CD4-positive, alpha-beta T cell treated with Interleukin-6 at 100 ng/mL for 8 hours (primary cell): ENCODE measurements at places on chromosomes 6 and 20.

DNA sequence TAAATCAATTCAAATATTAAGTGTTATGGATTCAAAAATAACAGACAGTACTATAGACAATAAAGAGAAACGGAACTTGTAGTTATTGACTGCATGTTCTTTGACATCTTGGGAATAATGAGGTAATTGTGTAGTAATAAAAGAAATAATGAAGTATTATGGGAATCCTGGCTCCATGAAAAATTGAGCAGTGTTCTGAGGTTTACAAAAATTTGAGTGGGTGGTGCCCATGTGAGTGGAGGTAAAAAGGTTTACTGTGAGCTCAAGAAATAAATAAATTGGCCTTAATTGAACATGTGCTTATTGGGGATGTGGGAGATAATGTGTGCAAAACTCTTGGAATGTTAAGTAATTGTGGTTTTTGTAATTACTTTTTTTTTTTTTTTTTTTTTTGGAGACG, 1013.7 kb upstream of the GJE1 start:
- DNase-seq = no peak

GRCh38 chr6:111430605-111431376, 52.2 kb downstream of the REV3L start:
- DNase-seq = no peak

DNA sequence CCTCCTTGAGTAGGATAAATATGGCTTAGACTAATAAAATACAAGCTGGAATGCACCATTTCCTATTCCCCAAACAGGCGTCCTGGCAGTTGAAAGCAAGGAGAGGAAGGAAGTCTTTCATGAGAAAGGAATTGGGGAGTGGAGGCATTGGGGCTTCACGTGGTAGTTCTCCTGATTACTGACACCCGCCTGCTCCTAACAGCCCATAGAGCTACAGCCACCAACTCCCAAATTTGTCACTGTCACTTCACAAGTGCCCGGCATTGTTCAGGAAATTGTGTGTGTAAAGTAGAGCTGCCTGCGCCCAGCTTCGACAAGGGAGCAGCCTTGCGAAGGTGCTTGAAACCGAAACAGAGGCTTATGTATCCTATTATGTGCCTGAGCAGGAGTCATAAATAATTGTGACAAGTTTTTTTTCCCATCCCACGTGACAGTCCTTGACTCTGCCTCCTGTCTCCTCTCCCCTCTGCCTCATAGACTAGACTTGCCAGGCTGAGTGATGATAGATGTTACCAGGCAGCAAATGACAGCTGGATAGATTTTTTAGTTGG, 301.7 kb upstream of the ZFP64 start:
- DNase-seq = peak; percentile 5

DNA sequence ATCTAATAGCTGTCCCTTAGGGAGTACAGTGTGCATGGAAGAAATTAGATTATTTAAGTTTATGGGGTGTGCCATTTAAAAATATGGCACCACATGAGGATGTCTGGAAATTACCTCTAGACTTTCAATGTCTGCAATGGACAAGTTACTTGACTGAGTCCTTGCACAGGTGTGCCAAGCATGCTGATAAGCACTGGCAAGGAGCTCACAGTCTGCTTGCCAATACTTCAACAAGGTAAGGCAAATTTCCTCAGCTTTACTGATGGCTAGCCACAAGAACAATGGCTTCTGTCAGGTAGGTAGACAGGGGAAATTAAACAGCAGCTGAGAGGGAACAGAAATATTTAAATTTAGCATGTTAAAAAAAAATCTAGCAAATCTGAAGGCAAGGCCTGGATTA, 91.1 kb upstream of the TRAF3IP2 start:
- no peak for DNase-seq

GRCh38 chr6:84882768-84883766, 118.7 kb upstream of the TBX18 start:
- DNase-seq = no peak

- DNase-seq = no peak
Measured at GRCh38 chr6:167759912-167760311, 66.8 kb upstream of the AFDN start.

DNA sequence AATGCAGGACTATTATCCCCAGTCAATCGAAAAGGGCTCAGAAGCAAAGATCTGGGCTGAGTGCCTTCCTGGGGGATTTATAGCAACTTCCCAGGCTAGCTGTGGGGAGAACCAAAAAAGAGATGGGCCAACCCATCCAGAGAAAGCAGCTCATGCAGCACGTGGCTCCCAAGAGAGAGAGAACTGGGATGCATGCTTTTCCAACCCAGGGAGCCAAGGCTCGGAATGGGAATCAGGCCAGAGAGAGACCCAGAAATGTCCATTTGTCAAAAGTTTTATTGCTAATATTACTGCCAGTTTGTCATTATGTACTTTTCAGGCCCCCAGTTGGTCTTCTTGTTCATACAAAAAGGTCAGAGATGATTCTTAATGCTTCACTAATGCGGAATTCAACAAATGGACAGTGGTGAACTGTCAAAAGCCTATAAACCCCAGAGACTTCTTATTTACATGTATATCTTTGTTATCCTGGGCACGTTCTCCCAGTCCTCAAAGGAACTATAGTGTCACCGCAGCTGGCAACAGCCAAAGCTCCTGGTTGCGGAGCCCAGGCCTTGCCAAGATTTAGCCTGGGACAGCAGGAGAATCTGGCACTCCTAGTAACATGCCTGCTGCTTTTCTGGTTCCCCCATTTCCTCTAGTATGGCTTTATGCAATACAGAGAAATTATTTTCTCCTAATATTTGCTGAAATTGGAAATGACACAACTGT, 139.1 kb upstream of the POU3F2 start:
- DNase-seq = no peak

GRCh38 chr6:136846046-136846445, 23.7 kb downstream of the PEX7 start:
- DNase-seq = peak; percentile 19

DNA sequence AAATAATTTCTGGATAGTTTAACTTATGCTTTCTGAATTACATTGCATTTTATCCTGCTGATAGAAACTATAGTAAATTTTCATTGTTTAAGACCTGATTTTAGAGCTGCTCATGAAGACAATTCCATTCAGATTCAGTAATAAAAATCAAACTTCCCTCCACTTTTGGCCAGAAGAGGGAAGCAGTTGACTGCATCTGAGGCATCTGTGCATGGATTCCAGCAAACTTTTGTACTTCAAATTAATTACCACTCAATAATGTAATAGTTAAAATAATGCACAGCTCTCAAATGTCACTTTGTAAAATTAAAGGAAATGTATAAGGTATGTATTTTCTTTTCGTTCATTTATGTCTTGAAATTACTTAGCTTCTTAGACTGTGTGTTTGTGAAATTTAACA, 64.2 kb upstream of the SLC35B3 start:
- DNase-seq = no peak

GRCh38 chr20:24350923-24351368, 118.5 kb upstream of the SYNDIG1 start:
- no peak for DNase-seq

DNA sequence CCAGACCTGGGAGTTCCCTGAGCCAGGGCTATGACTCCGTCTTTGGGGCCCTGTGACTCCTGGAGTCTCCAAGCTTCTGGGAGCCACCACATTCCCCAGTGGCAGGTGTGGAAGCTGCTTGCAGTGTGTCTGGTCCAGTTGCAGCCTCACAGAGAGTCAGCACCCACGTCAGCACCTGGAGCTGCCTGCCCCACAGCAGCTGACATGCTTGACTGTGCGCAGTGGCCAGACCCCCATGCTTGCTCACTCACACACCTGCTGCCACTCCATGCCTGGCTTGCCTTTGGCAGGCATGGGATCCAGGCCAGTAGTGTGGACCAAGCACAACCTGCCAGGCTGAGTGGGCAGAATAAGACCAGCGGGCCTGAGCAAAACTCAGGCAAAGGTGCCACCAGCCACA, 31.0 kb upstream of the ASIP start:
- no peak for DNase-seq

- no peak for DNase-seq
Measured at GRCh38 chr6:29563435-29563965, 4.0 kb upstream of the UBD start.
